Chondrocyte (in vitro differentiated cells): ENCODE measurements at places on chromosomes 11 and 22. TPM values are rescaled to one million over a fixed set of nuclear protein-coding genes. Genes with fewer than 3 reads are reported as not detected.

- H3K27me3 ChIP-seq, result peaks cover 44% of the 10 kb centered on the region
- peak; percentile 69 for DNase-seq
- H3K4me1 ChIP-seq, result peaks cover under 1% of the 10 kb centered on the region
- H3K27ac ChIP-seq, result no peak overlapping the region
- H3K36me3 ChIP-seq, result peaks cover 1% of the 10 kb centered on the region
These were observed 5.6 kb downstream of the PNPLA5 start for GRCh38 chr22:43886231-43886630.

- H3K4me1 ChIP-seq, result peaks cover 19% of the 10 kb centered on the region
- peaks cover 33% of the 10 kb centered on the region for H3K36me3 ChIP-seq
- no peaks in the 10 kb centered on the region for H3K27me3 ChIP-seq
- H3K4me3 ChIP-seq, result no peak overlapping the region
These were observed 34.9 kb downstream of the CABIN1 start for GRCh38 chr22:24046024-24046423.

DNA sequence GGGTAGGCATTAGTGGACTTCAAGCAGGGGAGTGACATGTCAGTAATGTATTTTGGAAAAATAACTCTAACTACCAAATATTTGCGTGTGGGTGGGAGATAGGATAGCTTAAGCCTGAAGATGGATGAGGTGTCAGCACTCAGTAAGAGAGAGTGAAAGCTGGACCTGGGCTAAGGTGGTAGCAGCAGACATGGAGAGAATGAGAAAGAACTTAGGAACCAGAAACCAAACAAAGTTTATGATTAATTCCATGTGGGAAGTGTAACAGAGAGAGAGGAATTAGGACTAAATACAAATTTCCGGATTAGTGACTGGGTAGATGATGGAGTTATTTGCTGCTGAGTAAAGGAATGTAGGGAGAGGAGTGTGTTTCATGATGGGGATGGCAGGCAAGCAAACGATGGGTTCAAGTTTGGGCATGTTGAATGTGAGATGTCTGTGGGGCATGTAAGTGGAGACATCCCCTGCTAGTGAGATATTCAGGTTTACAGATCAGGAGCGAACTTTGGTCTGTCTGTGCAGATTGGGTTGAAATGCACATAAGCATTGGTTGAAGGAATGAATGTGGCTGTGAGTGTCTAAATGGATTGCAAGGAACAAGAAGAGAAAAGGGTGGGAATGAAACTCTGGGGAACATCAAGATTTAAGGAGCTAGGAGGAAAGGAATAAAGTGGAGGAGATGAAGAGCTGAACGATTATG lies 185.6 kb upstream of the MTMR2 start:
- H3K36me3 ChIP-seq, result no peaks in the 10 kb centered on the region
- H3K4me1 ChIP-seq, result peaks cover 54% of the 10 kb centered on the region
- no peak overlapping the region for H3K27ac ChIP-seq
- no peaks in the 10 kb centered on the region for H3K27me3 ChIP-seq
- no peak for DNase-seq

The PRG3 gene
- not detected in 3 replicates for total RNA-seq

GRCh38 chr11:64237484-64237951 lies 3.1 kb downstream of the VEGFB start:
- no peaks in the 10 kb centered on the region for H3K27me3 ChIP-seq
- H3K36me3 ChIP-seq, result peaks cover 7% of the 10 kb centered on the region
- peaks cover 36% of the 10 kb centered on the region for H3K4me1 ChIP-seq
- H3K4me3 ChIP-seq, result no peak overlapping the region
- no peak overlapping the region for H3K27ac ChIP-seq
- peak; percentile 90 for DNase-seq

- H3K27me3 ChIP-seq, result peaks cover 50% of the 10 kb centered on the region
- peak within 1 kb of the TSS; percentile 37 for H3K27ac ChIP-seq
- peaks cover 24% of the 10 kb centered on the region for H3K4me1 ChIP-seq
- DNase-seq, result no peak
- peak within 1 kb of the TSS; percentile 63 for H3K4me3 ChIP-seq
- no peaks in the 10 kb centered on the region for H3K36me3 ChIP-seq
These were observed at the start of gene RTN4RL2 for GRCh38 chr11:57460022-57460757. RTN4RL2 (plus strand) TSS chr11:57460528; CDS start chr11:57460866, 338 bp downstream.

The OR5A2 gene
- not detected in 3 replicates for total RNA-seq

- peaks cover 5% of the 10 kb centered on the region for H3K36me3 ChIP-seq
- no peak overlapping the region for H3K4me3 ChIP-seq
- no peaks in the 10 kb centered on the region for H3K27me3 ChIP-seq
- peaks cover 29% of the 10 kb centered on the region for H3K4me1 ChIP-seq
These were observed 1.6 kb upstream of the SWAP70 start for GRCh38 chr11:9662273-9662672.

DNA sequence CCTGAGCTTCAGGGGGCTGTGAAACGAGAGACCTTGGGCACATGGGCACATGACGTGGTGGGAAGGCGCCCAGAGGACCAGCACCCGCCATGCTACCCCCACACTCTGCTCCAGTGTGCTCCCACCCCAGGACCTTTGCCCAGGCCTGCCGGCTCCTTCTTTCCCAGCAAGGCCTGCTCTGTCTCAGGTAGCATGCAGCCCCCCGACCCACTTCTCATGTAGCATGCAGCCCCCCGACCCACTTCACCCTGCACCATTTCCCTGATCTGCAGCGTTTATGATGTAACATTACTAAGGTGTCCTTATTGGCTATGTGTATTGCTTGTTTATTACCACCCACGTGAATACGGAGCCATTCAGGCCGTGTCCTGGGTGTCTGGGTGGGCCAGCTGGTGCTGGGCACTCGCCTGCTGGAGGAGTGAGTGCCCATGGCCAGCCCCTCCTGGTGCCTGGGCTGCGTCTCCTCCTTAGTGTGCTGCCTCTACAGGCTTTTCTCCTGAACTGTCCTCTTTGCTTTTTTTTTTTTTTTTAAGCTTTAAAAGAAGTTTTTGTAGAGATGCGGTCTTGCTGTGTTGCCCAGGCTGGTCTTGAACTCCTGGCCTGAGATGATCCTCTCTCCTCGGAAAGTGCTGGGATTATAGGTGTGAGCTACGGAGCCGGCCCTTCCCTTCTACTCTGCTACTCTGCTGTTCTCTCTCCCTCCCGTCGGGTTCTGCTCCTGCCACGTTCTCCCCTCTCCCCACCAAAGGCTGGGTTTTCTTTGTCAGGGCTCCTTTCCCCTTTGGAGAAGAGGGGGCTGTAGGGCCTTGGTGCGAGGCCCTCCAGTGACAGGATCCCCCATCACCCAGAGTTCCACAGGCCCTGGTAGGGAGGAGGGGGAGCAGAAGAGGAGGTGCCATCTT lies 29.4 kb downstream of the LRP5 start:
- peaks cover 68% of the 10 kb centered on the region for H3K4me1 ChIP-seq
- no peak overlapping the region for H3K4me3 ChIP-seq
- peaks cover 7% of the 10 kb centered on the region for H3K36me3 ChIP-seq
- H3K27me3 ChIP-seq, result no peaks in the 10 kb centered on the region
- H3K27ac ChIP-seq, result peak overlapping the region; percentile 74
